Cerebellum (tissue), 4 donors: ENCODE measurements at places on chromosomes 4 and X. TPM values are rescaled to one million over a fixed set of nuclear protein-coding genes. Genes with fewer than 3 reads are reported as not detected.

- no peak for DNase-seq
These were observed 191.8 kb downstream of the MAML3 start for GRCh38 chr4:139962130-139962684.

GRCh38 chr4:87321888-87322287 is 794 bp downstream of the HSD17B13 start:
- DNase-seq, result no peak

- no peak for DNase-seq
These were observed 91.0 kb downstream of the PDE5A start for GRCh38 chr4:119537586-119537985.

DNA sequence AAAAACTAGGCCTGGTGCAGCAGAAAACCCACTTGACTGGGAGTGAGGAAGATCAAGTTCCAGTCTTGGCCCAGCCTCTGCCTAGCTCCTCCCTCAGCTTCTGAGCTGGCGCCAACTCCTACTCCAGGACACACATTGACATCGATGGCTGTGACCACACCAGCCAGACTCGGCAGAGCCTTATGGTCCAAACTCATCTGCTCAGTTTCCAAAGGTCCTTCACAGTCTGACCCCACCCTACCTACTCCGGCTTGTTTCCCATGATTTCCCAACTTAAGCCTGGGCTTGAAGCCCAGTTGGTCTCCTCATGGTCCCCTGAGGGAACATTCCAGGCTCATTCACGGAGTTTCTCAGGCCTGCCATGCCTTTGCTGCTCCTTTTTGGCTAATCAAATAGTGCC is 10.1 kb downstream of the ELF4 start:
- DNase-seq, result no peak

DNA sequence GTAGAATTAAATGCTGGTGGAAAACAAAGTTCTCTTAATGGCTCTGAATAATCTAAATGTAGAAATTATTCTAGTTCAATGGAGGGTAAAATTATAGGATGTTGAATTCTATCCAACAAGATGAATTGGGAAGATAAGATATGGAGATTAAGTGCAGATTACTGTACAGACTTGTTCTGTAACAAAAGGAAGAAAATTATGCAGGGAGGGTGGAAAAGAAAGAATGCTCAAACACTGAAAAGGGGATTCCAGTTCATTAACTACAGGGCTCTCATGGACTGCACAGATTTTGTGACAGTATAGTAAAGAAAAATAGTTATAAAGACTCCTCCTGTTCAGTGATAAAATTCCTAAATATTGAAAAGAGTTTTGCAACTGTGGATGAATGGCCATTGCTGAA is 1794.0 kb upstream of the PCDH7 start:
- no peak for DNase-seq

DNA sequence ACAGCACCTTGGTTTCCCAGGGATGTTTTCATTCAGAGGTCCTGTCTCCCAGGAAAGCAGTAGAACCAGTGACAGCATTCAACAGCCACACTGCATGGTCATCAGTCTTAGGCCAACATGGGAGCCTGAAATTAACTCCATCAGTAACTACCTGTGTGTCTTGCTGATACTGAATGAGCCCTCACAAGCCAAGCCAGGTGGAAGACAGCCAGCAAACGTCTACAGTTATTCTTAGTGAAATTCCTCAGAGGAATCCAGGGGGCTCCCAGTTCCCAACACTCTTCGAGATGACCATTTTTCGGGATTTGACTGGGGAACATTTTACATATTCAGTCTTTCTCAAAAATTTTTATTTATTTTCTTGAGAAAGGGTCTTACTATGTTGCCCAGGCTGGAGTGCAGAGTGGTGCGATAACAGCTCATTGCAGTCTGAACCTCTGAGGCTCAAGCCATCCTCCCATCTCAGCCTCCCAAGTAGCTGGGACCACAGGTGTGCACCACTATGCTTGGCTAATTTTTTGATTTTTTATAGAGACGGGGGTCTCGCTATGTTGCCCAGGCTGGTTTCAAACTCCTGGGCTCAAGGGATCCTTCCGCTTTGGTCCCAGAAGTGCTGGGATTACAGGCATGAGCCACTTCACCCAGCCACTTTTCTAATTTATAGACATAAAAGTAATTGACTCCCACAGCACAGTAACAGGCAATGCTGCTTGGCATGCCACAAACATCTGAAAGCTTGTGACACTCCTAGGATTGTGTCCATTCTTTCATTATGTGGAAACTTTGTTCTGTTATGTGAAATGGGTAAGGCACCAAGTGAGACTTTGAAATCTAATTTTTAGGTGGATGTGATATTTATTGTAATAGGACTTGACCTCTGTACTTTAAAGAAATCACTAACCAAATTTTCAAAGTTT is 116.9 kb downstream of the SOWAHB start:
- no peak for DNase-seq

DNA sequence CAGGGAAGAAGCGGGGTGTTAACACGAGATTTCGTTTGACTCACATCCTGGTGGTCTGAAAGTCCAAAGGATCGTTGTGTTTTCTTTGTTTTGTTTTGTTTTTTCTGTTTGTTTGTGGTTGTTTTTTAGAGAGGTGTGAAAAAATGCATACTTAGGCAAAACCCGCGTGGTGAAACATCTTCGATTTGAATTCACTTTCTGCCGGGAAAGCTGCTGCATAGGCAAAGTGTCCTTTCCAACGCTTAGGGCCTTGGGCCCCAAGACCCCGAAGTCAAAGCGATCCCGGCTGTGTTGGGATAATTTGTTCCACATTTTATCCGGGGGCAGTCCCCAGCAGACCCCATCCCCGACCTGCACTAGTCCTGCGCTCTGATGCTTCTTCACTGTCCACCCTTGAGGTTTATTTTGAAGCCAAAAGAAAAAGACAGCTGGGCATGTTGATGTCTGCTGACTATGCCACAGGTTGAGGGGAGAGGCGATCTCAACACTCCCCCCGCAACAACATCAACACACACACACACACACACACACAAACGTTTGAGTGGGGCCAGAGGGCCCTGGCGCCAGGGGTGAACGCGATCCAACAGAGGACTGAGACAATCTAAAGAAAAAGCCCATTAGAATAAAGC is 2.0 kb downstream of the MSX1 start:
- no peak for DNase-seq

DNA sequence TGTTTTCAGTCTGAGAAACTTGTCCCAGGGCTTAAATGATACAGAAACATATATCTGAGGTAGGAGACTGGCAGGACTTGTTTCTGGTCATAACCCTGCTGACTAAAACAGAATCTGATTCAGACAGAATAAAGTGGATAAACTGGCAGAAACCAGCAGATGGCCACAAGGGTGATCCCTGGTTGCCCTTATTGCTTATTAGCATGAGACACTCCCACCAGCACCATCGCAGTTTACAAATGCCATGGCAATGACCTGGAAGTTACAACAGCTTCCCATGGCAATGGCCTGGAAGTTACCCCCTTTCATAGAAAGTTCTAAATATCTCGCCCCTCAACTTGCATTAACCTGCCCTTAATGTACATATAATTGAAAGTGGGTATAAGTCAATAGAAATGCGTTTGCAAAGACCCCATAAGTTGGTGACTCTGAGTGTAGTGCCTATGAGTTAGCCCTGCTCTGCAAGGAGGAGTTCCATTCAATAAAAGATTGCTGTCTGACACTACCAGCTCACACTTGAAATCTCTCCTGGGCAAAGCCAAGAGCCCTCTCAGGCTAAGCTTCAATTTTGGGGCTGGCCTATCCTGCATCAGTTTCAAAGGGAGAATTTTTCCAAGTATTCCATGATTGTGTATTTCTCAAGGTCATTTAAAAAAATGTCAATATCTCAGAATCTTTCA is 52.9 kb upstream of the PAGE5 start:
- no peak for DNase-seq

- no peak for DNase-seq
These were observed 70.6 kb downstream of the ARSJ start for GRCh38 chr4:113908829-113909228.

DNA sequence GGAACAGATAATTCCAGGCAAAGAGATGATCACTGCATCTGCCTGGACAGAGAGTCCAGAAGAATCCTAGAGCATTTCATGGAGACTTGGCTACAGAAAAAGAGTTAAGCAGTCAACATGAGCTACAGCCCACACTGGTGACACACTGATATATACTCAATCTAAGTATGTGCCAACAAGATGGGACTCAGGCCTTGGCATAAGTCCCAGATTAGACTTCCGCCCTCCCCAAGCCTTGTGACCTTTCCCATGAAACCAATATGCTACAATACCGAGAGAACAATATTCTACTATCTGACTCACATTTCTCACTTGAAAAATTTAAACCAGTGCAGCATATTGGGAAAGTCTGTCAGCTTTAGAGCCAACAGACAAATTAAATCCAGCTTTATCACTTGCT is 65.7 kb upstream of the SLITRK2 start:
- DNase-seq, result no peak

DNA sequence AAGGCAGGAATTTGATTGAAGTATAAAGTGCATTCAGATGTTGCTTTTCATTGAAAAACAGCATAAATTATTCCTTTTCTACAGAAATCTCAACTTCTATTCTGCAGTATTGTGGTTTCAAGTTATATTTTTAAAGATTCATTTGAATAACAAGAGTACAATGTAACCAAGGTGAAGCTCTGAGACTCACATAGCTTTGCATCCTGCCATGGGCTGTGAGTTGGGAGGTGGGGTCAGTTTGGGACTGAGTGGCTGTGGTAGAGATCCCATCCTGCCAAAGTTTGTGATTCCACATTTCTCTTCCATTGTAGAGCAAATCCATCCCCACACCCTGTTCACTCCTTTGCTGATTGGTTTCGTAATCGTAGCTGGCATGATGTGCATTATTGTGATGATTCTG is 69.2 kb downstream of the KIT start:
- no peak for DNase-seq

GRCh38 chr4:15702941-15703403 is at the start of gene BST1:
Gene BST1, plus strand, starts transcription at chr4:15703065. Its CDS starts 80 bp downstream, at chr4:15703145.
- DNase-seq, result no peak

DNA sequence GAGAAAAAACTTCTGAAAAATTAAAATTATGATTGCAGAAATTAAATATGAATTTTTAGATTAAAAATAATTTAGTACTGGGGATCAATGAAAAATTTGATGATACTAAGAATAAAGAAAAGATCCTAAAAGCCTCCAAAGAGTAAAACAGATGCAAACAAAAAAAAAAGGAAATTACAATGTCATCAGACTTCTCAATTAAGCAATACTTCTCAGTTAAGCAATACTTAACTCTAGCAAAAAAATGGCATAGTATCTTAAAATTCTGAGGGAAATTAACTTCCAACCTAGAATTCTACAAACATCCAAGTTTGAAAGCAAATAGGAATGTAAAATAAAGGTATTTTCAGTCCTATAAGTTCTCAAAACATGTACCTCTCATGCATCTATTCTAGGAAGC is 141.2 kb upstream of the INTU start:
- DNase-seq, result no peak

GRCh38 chr4:108492816-108493595 is 127.4 kb upstream of the RPL34 start:
- DNase-seq, result no peak

- DNase-seq, result peak; percentile 15
These were observed 1.5 kb upstream of the NR3C2 start for GRCh38 chr4:148443512-148444295.

- no peak for DNase-seq
These were observed at the start of gene SLC2A9 for GRCh38 chr4:10020871-10021652. Gene SLC2A9, minus strand, starts transcription at chr4:10021497. Its CDS starts 68 bp downstream, at chr4:10021429.

DNA sequence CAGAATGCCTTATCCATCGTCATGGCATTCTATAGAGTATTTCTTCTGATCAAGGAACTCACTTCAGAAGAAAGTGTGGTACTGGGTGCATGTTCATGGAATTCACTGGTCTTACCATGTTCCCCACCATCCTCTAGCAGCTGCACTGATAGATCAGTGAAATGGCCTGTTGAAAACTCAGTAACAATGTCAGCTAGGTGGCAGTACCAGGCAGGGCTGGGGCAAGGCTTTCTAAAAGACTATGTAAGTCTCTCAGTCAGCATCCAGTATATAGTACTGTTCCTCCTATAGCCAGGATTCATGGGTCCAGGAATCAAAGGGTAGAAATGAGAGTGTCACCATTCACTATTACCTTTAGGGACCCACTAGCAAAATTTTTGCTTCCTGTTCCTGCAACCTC is 15.8 kb upstream of the LDB2 start:
- DNase-seq, result no peak

- no peak for DNase-seq
These were observed 85.7 kb downstream of the FAM53A start for GRCh38 chr4:1598206-1599025.

DNA sequence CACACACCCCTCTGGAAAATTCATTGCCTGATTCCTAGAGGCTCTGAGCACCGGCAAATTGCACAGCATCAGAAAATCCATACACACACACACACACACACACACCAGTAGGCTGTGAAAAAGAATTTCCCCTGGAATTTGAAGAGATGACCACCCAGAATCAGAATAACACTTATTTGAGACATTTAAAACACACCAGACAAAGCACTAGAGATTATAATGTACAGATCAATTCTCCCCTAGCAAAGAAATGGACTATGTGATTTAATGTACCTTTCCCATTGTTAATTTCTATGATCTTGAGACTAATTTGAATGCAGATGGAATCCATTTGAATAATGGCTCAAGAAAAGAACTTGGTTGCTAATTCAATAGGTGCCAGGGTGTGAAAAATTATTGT is 399.3 kb downstream of the HNRNPD start:
- DNase-seq, result no peak

GRCh38 chrX:45266456-45266855 is 65.8 kb upstream of the DIPK2B start:
- DNase-seq, result no peak

- no peak for DNase-seq
These were observed 14.5 kb downstream of the MAN2B2 start for GRCh38 chr4:6589444-6589843.

DNA sequence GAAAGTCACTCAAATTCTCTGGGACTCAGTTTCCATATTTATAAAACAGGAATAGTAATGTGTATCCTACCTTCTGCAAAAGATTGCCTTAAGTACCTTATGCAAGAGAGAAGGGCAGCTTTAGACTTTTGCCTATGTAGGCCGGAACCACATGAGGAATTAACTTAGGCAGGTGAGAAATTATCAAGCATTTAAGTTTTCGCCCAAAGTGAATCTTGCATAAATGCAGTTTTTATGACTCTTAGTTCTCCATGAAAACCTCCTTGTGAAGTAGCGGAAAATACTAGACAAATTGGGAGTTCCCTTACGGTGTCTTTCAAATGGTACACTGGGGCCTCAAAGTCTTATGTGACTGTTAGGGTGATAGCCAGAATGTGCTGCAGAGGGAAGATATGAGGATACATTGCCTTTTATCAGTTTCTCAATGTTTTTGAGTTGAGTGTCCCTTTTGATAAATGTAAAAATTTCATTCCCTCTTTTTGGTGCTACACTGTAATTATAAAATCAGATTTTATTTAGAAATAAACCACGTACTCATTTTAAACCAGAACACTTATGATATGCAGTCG is 2.6 kb downstream of the SH2D1A start:
- DNase-seq, result no peak

RHOXF2 gene
- total RNA-seq, result not detected

PIR gene
- 1.7 TPM for total RNA-seq

JAKMIP1 gene
- total RNA-seq, result 10.7 TPM

ODAPH gene
- total RNA-seq, result not detected

USP17L27 gene
- total RNA-seq, result not detected

PABPC4L gene
- 3.7 TPM for total RNA-seq

COL25A1 gene
- 21.9 TPM for total RNA-seq
